ENCODE measurements at places on chromosomes 1 and 21. TPM values are rescaled to one million over a fixed set of nuclear protein-coding genes. Genes with fewer than 3 reads are reported as not detected.

GRCh38 chr21:42279341-42279871, 35.8 kb downstream of the TFF3 start:
- H3K4me3 ChIP-seq: no peak overlapping the region
- H3K27me3 ChIP-seq: no peaks in the 10 kb centered on the region
- DNase-seq: no peak
- H3K4me1 ChIP-seq: no peaks in the 10 kb centered on the region
- no peak overlapping the region for H3K27ac ChIP-seq
- no peaks in the 10 kb centered on the region for H3K36me3 ChIP-seq

- peaks cover 10% of the 10 kb centered on the region for H3K4me1 ChIP-seq
- H3K4me3 ChIP-seq: peak overlapping the region; percentile 56
- peak; percentile 63 for DNase-seq
- peak overlapping the region; percentile 61 for H3K27ac ChIP-seq
- no peaks in the 10 kb centered on the region for H3K36me3 ChIP-seq
Observed at GRCh38 chr1:1013922-1014648, 788 bp downstream of the ISG15 start.

- no peak overlapping the region for H3K4me3 ChIP-seq
- no peaks in the 10 kb centered on the region for H3K36me3 ChIP-seq
- no peaks in the 10 kb centered on the region for H3K27me3 ChIP-seq
- H3K4me1 ChIP-seq: no peaks in the 10 kb centered on the region
Observed at GRCh38 chr1:36657826-36658225, 175.1 kb upstream of the CSF3R start.

- peaks cover 12% of the 10 kb centered on the region for H3K4me1 ChIP-seq
- peaks cover 10% of the 10 kb centered on the region for H3K27me3 ChIP-seq
- no peak overlapping the region for H3K27ac ChIP-seq
- peak; percentile 71 for DNase-seq
- no peaks in the 10 kb centered on the region for H3K36me3 ChIP-seq
Observed at GRCh38 chr1:90561911-90562310, 155.2 kb downstream of the BARHL2 start.

DNA sequence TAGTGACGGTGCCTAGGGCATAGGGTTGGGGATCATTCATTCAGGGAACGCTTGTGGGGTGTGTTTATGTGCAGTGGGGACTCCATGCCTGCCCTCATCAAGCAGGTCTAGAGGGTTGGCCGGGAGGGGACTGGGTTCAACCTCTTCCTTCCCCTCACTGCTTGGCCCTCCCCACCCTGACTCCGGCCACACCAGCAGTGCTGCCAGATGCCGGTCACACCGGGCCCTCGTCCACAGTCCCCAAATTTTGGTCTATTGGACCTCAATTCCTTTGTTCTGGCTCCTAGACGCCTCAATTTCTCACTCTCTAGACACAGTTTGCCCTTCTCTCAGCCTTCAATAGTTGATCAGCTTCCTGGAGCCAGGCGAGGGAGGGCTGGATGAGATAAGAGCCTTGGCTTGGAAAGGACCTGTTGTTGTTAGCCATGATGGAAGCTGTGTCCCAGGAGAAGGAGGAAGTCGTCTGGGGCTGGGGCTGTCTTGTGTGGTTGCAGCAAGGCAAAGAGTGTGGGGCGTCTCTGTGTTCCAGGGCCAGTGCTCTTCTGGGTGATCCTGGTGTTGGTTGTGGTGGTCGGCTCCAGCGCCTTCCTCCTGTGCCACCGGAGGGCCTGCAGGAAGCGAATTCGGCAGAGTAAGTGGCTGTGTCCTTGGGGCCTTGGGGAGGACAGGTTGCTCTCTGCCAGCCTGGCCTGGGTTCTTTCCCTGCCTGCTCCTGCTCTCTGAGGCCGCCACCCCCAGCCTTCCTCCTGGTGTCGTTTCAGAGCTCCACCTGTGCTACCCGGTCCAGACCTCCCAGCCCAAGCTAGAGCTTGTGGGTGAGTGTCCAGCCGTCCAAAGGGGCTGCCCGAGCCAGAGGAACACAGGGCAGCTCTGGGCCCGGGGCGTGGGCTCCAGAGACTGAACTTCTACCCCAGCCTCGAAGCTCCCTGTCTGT, 41.1 kb upstream of the TNFRSF1B start:
- no peaks in the 10 kb centered on the region for H3K27me3 ChIP-seq
- H3K36me3 ChIP-seq: peaks cover 2% of the 10 kb centered on the region
- H3K4me1 ChIP-seq: no peaks in the 10 kb centered on the region
- no peak overlapping the region for H3K4me3 ChIP-seq
- no peak for DNase-seq

DNA sequence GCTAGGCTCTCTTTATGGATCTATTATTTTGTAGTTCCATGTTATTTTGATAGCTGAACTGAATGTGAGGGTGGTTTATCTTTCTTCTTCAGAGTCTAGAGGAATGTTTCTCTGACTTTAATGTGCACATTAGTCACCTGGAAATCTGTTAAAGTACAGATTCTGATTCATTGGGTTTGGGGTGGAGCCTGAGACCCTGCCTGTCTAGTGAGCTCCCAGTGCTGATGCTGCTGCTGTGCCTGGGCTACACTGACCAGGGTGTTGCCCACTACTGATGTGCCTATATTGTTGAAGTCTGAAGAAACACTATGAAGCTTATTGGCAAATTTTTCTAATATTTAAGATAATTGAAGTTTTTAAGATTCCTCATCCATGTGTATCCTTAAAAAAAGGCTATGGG, 35.9 kb downstream of the CD46 start:
- no peaks in the 10 kb centered on the region for H3K27me3 ChIP-seq
- H3K27ac ChIP-seq: no peak overlapping the region
- peaks cover 21% of the 10 kb centered on the region for H3K36me3 ChIP-seq
- no peak overlapping the region for H3K4me3 ChIP-seq

GRCh38 chr1:183553331-183553730, 36.9 kb downstream of the NCF2 start:
- H3K4me3 ChIP-seq: no peak overlapping the region
- DNase-seq: no peak
- no peaks in the 10 kb centered on the region for H3K4me1 ChIP-seq

- DNase-seq: no peak
- no peaks in the 10 kb centered on the region for H3K36me3 ChIP-seq
- no peaks in the 10 kb centered on the region for H3K27me3 ChIP-seq
- H3K4me1 ChIP-seq: no peaks in the 10 kb centered on the region
- H3K4me3 ChIP-seq: no peak overlapping the region
Observed at GRCh38 chr1:22819361-22819760, 108.7 kb downstream of the EPHB2 start.

GRCh38 chr1:224785622-224786021, 143.9 kb upstream of the DNAH14 start:
- peaks cover 1% of the 10 kb centered on the region for H3K27me3 ChIP-seq
- H3K36me3 ChIP-seq: no peaks in the 10 kb centered on the region
- H3K4me1 ChIP-seq: no peaks in the 10 kb centered on the region
- H3K27ac ChIP-seq: no peak overlapping the region
- DNase-seq: no peak

DNA sequence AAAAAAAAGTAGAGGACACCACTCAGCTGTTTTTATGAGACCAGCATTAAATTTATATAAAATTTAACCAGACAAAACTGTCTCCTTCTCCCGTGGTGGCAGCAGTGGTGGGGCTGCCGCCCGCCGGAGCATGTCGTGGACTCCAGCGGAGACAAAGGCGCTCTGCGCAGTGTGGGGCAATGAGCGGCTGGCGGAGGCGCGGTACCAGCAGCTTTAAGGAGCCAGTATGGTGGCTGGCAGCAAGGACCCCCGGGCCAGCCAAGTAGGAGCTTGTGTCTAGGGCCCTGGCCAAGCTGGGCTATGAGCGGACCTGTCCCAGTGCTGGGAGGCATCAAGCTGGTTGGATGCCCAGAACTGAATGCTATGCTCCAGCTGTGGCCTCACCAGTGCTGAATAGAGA, 2102.9 kb downstream of the NCAM2 start:
- H3K4me1 ChIP-seq: no peaks in the 10 kb centered on the region
- no peak overlapping the region for H3K27ac ChIP-seq
- H3K4me3 ChIP-seq: no peak overlapping the region

- no peak overlapping the region for H3K27ac ChIP-seq
- H3K36me3 ChIP-seq: no peaks in the 10 kb centered on the region
- no peak for DNase-seq
- H3K4me3 ChIP-seq: no peak overlapping the region
- peaks cover 4% of the 10 kb centered on the region for H3K4me1 ChIP-seq
- no peaks in the 10 kb centered on the region for H3K27me3 ChIP-seq
Observed at GRCh38 chr1:38127428-38127827, 80.8 kb upstream of the POU3F1 start.

- H3K36me3 ChIP-seq: no peaks in the 10 kb centered on the region
- H3K27ac ChIP-seq: no peak overlapping the region
- no peaks in the 10 kb centered on the region for H3K27me3 ChIP-seq
Observed at GRCh38 chr1:79457562-79458224, 451.2 kb upstream of the ADGRL4 start.

DNA sequence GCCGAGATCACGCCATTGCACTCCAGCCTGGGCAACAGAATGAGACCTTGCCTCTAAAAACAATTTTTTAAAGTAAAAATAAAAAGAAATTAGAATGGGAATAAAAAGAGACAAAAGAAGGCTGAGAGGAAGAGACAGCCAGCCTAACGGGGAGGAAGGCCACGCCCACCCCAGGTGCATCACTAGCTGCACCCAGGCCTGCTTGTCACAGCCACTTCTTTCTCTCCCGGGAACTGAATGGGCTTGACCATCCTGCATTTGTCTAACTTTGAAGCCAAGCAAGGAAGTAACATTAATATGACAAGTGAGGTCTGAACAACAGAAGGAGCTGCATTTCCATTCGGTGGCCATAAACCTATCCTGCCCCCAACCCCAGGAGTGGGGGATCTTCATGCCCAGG, 20.8 kb upstream of the EFNA1 start:
- H3K36me3 ChIP-seq: no peaks in the 10 kb centered on the region
- DNase-seq: no peak
- H3K4me3 ChIP-seq: no peak overlapping the region
- no peaks in the 10 kb centered on the region for H3K4me1 ChIP-seq

DNA sequence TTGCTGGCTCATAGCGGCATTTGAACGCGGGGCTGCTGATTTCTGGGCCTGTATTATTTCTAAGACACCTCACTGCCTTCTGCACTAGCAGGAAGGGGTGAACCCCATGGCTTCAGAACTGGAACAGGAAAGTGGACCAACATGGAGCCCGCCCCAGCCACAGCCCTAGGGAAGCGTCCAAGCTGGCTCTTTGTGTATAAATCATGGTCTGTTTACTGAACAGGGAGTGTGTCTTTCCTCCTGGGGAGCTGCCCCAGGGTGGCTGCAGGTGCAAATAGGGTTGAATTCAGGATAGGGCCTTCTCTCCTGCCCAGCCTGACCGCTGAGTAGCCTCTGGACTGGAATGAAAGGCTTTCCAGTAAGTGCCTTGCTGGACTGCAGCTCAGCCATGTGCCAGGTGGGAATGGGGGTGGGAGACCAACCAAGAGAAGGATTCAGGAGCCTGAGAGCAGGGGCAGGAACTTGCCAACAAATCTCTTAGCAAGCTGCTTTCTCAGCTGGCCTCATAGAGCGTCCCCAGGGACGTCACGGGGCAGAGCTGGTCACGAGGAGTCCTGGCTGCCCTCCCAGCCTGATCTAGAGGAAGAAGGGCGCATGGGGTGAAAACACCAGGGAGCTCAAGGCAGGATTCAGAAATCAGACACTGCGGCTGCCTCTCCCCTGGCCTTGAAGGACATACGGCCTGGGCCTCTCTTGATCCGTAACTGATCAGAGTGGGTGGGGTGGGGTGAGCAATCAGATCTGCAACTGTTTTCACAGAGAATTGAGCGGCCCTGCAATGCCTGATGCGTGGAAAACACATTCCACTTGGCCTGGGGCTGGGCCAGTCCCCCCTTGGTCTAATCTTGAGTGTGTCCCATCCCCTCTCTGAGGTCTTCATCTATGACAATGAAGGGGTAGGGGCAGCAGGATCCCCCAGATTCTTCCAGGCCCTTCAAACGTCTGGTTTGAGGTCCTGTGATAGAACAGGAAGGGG, 56.5 kb upstream of the SELENON start:
- no peak for DNase-seq
- H3K4me1 ChIP-seq: peaks cover 12% of the 10 kb centered on the region
- H3K4me3 ChIP-seq: no peak overlapping the region
- no peak overlapping the region for H3K27ac ChIP-seq
- no peaks in the 10 kb centered on the region for H3K36me3 ChIP-seq

DNA sequence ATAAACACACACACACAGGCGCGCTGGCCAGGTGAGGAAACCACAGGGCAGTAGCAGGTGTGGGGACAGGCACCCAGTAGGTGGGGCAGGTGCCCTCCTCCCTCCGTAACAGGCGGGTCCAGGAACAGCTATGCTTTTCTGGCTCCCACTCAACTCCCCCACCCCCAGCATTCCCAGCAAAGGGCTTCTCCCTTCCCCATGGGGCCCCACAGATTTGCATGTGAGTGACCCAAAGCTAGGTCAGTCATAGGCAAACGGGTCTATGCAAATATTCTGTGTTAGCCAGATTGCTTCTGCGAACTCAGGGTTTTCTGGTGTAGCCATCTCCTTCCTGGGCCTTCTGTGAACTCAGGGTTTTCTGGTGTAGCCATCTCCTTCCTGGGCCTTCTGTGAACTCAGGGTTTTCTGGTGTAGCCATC, 114.2 kb downstream of the SIK1 start:
- H3K36me3 ChIP-seq: no peaks in the 10 kb centered on the region
- peaks cover 15% of the 10 kb centered on the region for H3K4me1 ChIP-seq
- DNase-seq: no peak
- no peak overlapping the region for H3K4me3 ChIP-seq
- H3K27ac ChIP-seq: no peak overlapping the region

DNA sequence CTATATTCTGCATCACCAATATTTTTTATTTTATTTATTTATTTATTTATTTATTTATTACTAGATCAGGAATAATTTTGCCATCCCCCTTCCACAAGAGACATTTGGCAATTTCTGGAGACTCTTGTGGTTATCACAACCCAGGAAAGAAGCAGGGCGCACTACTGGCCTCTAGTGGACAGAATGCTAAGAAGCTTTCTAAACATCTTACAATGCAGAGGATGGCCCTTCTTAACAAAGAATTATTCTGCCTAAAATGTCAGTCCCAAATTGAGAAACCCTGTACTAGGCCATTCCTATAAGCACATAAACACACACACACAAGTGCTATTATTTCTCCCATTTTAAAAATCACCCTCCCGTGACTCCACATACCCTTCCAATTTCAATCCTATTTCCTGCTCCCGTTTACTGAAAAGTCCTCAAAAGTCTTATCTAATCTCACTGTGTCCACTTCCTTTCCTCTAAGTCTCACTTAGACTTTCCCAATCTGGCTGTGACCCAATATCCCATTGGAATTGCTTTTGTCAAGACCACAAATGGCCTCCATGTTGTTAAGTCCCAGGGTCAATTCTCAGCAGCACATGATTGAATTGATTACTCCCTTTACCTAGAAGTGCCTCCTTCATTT, 43.7 kb upstream of the RNF11 start:
- H3K4me1 ChIP-seq: no peaks in the 10 kb centered on the region
- H3K36me3 ChIP-seq: no peaks in the 10 kb centered on the region
- no peak overlapping the region for H3K27ac ChIP-seq
- no peak overlapping the region for H3K4me3 ChIP-seq

- H3K36me3 ChIP-seq: no peaks in the 10 kb centered on the region
- H3K27me3 ChIP-seq: no peaks in the 10 kb centered on the region
- no peak overlapping the region for H3K27ac ChIP-seq
- no peak for DNase-seq
- H3K4me1 ChIP-seq: no peaks in the 10 kb centered on the region
Observed at GRCh38 chr21:35095859-35096291, 46.8 kb upstream of the RUNX1 start.

The VANGL1 gene
- total RNA-seq: 13.4 TPM

The PDPN gene
- 182 TPM for total RNA-seq

The RAB42 gene
- total RNA-seq: 13.6 TPM

The RGS5 gene
- total RNA-seq: 103 TPM
